NCI-H1105 treated with DMSO at 0.1 percent for 48 hours (cell line): ENCODE measurements at places on chromosomes 11 and 22.

GRCh38 chr11:75795276-75796090 lies 19.5 kb upstream of the UVRAG start:
- no peak for DNase-seq

DNA sequence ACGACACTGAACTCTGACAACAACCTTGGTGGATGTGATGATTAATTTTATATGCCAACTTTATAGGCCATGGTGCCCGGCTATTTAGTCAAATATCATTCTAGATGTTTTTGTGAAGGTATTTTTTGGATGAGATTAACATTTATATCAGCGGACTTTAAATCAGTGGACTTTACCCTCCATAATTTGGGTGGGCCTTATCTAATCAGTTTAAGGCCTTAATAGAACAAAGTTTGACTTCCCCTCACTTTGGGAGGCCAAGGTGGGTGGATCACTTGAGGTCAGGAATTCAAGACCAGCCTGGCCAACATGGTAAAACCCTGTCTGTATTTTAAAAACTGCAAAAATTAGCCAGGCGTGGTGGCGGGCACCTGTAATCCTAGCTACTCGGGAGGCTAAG lies 4.0 kb downstream of the PRCP start:
- no peak for DNase-seq

GRCh38 chr11:128532572-128533091 lies 54.7 kb downstream of the ETS1 start:
- DNase-seq: no peak

- no peak for DNase-seq
These were observed 261 bp upstream of the SCT start for GRCh38 chr11:627308-627576.

DNA sequence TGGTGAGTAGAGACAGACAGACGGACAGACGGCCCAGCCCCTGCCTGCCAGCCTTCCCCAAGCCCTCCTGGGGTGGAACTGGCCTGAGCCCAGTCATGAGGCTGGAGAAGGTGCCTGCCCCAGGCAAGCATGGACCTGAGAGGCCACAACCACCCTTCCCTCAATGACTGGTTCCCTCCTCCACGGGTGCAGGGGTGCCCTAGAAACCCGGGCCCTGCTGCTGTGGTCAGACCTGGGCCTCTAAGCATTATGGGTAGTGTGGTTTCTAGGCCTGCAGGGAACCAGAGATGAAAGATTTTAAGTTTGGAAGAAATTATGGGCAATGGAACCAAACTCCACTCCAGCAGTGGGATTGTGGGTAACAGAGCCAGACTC lies 13.5 kb downstream of the RHBDD3 start:
- DNase-seq: no peak

DNA sequence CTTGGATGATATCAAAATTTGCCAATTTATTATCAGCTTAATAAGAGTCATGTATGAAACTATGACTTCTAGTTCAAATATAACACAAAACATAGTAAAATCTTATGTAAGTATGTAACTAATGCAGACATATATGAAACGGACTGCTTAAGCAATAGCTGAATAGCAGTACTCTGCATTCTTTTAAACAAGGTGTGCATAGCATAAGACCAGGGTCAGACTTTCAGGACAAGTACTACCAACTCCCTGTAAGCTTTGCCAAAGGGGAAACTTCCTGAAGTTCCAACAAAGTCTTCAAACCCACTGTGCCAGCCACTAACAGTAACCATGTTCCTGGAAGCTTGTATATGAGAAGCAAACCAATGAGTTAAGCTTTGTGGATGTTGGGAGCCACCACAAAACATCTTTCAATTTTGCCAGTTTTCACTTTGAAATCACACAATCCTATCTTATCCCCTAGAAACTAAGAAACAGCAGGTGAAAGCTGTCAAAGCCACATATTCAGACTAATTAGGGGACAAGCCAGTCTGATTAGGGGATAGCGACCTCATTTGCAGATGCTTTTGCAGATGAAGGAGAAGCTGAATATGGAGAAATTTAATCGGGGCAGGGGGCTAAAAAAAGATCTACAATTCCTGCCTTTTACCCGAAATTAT lies 13.3 kb downstream of the RBFOX2 start:
- DNase-seq: no peak
